WTC11 (cell line): ENCODE measurements at places on chromosomes 11 and 22.

GRCh38 chr11:66595245-66595904 lies 2.4 kb downstream of the CCS start:
- H3K27me3 ChIP-seq: peaks cover 34% of the 10 kb centered on the region
- peaks cover 9% of the 10 kb centered on the region for H3K36me3 ChIP-seq
- no peak for DNase-seq
- H3K4me3 ChIP-seq: no peak overlapping the region

DNA sequence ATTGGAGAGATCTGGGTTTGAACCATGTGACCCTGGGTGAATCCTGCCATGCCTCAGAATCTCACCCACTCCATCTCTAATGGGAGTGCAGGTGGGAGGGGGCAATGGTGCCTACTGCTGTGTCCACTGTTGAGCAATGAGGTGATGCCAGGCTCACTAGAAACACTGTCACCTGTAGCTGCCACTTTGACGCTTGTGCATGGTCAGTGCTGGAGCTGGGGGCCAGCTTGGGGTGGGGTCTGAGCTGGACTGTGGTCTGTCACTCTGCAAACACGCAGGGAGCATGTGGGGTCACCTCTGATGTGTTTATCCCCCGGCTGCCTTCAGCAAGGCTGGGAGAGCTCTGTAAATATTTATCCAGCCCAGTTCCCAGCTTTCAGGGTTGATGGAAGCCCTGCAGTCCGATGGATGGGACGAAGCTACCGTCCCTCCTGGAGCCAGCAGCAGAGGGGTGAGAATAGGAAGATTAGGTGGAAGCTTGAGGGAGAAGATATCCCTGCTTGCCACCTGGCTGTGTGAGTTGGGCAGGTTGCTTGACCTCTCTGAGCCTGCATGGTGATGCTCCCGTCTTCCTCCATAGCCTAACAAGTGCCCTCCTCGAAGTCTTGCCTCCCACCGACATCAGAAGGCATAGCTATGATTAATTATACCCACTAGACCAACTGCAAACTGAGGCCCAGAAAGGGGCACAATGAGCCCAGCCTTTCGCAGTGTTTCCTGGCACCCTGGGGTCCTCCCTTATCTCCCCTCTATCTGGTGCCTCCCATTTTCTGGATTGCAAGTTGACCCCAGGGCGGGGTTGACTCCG lies 1.7 kb downstream of the MMP11 start:
- peak overlapping the region; percentile 23; the same call in 1 of the 2 replicates for H3K4me3 ChIP-seq
- no peak overlapping the region for H3K27ac ChIP-seq
- H3K4me1 ChIP-seq: peaks cover 30% of the 10 kb centered on the region
- no peak for DNase-seq
- H3K36me3 ChIP-seq: no peaks in the 10 kb centered on the region
- peaks cover 34% of the 10 kb centered on the region for H3K27me3 ChIP-seq

GRCh38 chr11:71286701-71287643 lies 34.6 kb upstream of the SHANK2 start:
- peaks cover 27% of the 10 kb centered on the region for H3K27me3 ChIP-seq
- H3K27ac ChIP-seq: 0 out of 2 replicates have a peak overlapping the region, but pooled peaks have one; percentile 21
- H3K36me3 ChIP-seq: peaks cover 14% of the 10 kb centered on the region
- DNase-seq: peak; percentile 11

DNA sequence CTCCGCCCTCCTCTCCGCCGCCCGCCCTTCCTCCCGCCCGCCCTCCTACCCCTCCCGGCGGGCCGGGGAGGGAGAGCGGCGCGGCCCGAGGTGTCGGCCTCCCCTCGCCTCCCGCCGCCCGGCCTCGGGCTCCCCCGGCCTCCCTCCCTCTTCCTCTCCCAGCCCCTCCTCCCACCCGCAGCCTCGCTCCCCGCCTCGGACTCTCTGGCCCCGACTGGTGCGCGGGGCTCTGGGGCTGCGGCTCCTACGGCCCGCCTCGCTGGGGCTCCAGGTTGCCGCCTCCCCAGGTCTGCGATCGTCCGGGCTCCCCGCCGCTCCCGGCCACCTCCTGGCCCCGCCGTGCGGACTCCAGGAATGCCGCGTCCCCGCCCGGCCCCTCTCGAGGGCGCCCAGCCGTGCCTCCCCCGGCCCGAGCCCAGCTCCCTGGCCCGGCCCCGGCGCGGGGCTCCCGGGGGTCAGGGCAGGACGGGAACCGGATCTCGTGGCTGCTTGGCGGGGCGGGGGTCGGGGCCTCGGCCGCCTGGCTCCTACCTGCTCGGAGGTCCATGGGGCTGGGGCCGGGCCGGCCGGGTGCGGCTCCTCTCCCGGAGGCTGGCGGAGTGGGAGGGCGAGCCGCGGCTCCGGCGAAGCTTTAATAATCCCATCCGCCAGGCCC lies at the start of gene CLCF1:
Gene CLCF1, minus strand, starts transcription at position 606 of the 655 bp plus-strand sequence. Its CDS starts 59 bp downstream, at position 547.
- peak within 1 kb of the TSS; percentile 88 for H3K4me3 ChIP-seq
- H3K4me1 ChIP-seq: peaks cover 46% of the 10 kb centered on the region
- no peaks in the 10 kb centered on the region for H3K36me3 ChIP-seq
- peaks cover 85% of the 10 kb centered on the region for H3K27me3 ChIP-seq
- H3K27ac ChIP-seq: no peak within 1 kb of the TSS
- DNase-seq: peak; percentile 68

GRCh38 chr22:41976961-41977566 lies 7.8 kb downstream of the SEPTIN3 start:
- peaks cover 54% of the 10 kb centered on the region for H3K27me3 ChIP-seq
- peak overlapping the region; percentile 63 for H3K4me3 ChIP-seq
- H3K36me3 ChIP-seq: no peaks in the 10 kb centered on the region
- DNase-seq: peak; percentile 40

DNA sequence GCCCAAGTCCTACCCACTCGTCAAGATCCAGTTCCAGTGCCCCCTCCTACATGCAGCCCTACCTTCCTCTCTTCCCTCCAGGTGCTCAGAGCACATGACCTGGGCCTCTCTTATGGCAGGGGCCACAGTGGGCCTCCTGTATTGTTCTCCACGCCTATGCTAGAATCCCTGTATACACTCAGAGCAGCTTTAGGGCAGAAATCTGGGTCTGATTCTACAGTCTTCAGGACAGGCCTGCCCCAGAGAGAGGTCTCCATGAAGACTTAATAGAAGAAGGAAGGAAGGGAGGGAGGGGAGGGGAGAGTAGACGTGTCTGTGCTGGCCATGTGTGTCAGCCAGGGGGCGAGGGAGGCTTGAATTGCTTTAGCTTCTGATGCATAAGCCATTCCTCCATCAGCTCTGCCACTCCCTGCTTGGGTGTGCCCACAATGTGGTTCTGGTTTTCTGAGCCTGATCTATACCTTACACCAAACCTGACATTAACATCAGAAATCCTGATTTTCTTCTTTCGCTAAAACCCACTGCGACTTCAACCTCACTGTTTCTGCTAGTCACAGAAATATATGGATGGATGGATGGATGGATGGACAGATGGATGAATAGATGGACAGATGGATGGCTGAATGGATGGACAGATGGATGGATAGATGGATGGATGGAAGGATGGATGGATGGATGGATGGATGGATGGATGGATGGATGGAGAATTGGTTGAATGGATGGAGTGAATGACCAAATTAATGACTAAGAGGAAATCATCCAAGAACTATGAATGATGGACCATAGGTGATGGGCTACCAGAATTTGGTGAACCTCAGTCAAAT lies 56.6 kb upstream of the PRDM11 start:
- H3K27ac ChIP-seq: no peak overlapping the region; the same call in 1 of the 2 replicates
- H3K4me1 ChIP-seq: peaks cover 84% of the 10 kb centered on the region
- peak; percentile 49 for DNase-seq
